ENCODE measurements at places on chromosomes 6 and 20.

DNA sequence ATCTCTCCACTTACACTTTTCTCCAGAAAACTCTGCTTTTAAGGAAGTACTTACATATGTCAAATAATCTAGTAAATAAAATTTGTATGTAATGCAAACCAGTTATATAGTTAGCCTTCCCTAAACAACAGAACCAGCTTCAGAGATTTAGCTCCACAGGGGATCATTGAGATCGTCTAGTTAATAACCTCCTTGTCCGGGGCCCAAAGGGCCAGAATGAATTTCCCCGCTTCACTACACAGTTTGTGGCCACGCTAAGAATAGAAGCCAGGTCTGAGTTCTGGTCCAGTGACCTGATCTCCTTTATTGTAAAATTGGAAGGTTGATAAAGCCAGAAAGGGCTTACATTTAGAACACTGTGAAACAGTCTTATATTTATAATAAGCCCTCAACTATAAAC lies 245.2 kb downstream of the TPBG start:
- no peak for DNase-seq

DNA sequence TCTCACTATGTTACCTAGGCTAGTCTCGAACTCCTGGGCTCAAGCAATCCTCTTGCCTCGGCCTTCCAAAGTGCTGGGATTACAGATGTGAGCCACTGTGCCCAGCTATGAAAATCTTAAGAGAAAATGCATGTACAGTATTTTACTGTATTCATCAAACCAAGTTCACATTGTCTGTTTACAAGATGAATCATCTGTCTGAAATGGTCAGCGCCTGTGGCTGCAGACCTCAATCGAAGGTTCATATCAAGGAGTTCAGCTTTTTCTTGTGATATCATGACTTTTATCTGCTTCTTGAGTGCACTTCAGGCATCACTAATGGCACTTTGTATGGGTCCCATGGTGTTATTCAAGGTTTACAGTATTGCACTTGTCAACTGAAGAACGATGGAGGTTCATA lies 155.1 kb downstream of the SLC16A10 start:
- no peak for DNase-seq

- DNase-seq: peak; percentile 30
These were observed 9.0 kb upstream of the HSP90AB1 start for GRCh38 chr6:44237813-44238433.

- no peak for DNase-seq
These were observed 63.3 kb downstream of the PSMB1 start for GRCh38 chr6:170489836-170490235.

- DNase-seq: no peak
These were observed 3.0 kb upstream of the CDH26 start for GRCh38 chr20:59955131-59955796.

- peak; percentile 71 for DNase-seq
These were observed 23.8 kb upstream of the BNIP5 start for GRCh38 chr6:36360241-36361054.

DNA sequence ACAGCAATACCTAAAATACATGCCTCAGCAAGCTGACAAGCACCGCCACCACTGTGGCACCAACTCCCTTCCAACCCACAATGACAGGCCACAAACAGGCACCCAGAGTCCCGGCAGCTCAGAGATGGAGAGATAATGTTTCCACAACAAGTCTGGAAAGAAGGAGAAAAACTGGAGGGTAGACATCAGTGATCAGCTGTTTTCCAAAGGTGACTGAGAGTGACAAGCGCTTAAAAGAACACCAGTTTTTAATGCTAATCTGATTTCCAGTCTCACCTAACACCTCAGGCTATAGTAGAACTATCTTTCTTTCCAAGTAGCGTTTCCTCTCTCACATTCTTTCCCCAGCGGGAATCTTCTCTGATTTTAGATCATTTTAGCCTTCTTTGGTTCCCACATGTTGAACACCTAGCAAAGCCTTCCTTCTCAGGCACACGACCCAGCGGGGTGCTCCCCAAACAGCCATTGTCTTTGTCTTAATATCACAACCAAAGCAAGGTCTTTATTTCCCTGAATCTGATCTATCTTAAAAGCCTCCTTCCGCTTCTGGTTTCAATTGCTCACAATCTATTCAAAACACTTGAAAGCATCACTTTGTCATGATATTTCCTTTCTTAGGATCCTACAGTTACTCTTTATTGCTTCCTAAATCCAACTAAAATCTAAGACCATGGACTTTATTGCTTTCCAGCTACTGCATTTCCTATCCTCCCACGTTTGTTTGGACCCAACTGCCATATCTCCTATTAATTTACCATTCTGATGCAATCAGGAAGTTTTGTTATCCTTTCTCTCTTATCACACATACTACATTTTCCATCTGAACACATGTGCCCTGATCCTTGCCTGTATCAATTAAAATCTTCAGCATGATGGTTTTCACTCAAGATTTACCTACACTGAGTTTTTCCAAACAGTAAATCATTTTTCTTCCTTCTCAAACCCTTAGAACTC lies 282.7 kb downstream of the ADGB start:
- DNase-seq: no peak

DNA sequence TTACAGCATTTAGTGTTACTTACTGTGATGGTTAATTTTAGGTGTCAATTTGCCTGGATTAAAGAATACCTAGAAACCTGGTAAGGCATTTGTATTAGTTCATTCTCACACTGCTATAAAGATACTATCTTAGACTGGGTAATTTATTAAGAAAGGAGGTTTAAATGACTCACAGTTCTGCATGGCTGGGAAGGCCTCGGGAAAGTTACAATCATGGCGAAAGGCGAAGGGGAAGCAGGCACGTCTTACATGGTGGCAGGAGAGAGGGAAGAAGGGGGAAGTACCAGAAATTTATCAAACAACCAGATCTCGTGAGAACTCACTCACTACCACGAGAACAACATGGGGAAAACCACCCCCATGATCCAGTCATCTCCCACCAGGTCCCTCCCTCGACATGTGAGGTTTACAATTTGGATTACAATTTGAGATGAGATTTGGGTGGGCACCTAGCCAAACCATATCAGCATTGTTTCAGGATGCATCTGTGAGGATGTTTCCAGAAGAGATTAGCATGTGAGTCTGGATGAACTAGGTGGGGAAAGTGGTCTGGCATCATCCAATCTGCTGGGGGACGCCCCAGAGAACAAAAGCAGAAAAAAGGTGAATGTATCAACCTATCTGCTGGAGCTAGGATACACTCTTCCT lies 76.8 kb downstream of the MKKS start:
- no peak for DNase-seq

GRCh38 chr6:30570740-30571074 lies 535 bp upstream of the ABCF1 start:
- no peak for DNase-seq

DNA sequence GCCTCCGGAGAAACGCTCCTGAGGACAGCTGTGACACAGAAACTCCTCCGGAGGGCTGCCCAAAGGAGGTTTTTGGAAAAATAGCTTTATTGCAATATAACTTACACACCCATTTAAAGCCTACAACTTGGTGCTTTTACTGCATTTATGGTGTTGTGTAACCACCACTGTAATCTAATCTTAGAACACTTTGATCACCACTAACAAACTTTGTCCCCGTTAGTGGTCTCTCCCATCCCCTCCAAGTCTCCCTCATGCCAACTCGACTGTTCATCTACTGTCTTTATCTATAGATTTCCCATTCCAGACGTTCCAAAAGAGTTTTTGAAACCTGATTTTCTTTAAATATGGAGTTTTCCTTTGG lies 62.8 kb downstream of the SYNJ2 start:
- DNase-seq: no peak

DNA sequence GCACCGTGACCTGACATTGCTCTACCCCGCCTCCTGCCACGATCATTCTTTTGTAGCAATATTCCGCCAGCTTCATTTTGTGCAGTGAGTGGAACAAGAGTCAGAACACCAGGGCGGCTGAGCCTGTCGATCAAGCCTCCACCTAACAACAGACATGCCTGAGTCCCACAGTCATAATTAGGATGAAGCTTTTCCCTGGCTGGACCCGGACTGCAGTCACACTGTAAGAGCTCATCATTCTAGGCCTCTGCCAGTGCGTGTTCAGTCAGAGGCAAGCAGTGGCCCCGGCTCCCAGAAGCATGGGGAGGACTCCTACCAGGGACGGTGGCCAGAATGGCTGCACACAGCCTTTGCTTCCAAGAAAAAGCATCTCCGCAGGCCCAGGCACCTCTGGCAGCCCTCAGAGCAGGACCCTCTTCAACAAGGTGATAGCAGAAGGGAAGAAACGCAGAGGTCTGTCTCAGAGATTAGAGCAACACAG lies 23.2 kb upstream of the UNC93A start:
- DNase-seq: no peak

- no peak for DNase-seq
These were observed 6.2 kb downstream of the CEP250 start for GRCh38 chr20:35461620-35462019.

DNA sequence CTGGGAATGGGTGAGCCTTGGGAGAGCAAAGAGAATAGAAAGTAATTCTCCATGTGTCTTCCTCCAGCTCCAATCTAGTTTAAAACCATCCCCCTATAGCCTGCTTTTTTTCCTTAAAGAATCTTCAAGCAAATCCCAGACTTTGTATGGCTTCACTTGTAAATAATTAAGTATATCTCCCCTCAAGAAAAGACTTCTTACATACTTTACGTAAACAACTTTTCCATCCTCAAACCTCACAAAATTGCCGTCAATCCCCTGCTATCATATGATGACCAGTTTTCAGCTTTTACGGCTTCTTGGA lies 88.5 kb upstream of the PHACTR3 start:
- DNase-seq: no peak

Data from amniotic stem cell (primary cell).